Mesenteric fat pad (tissue), 1 donor: ENCODE measurements at places on chromosomes 6 and 20. TPM values are rescaled to one million over a fixed set of nuclear protein-coding genes. Genes with fewer than 3 reads are reported as not detected.
A peak's percentile ranks its signal among the peaks of the same experiment; 100 is the strongest.

- no peak for DNase-seq
These were observed 620 bp downstream of the HIVEP1 start for GRCh38 chr6:12012558-12013306.

GRCh38 chr6:80142586-80142985 lies 36.1 kb downstream of the BCKDHB start:
- no peak for DNase-seq

DNA sequence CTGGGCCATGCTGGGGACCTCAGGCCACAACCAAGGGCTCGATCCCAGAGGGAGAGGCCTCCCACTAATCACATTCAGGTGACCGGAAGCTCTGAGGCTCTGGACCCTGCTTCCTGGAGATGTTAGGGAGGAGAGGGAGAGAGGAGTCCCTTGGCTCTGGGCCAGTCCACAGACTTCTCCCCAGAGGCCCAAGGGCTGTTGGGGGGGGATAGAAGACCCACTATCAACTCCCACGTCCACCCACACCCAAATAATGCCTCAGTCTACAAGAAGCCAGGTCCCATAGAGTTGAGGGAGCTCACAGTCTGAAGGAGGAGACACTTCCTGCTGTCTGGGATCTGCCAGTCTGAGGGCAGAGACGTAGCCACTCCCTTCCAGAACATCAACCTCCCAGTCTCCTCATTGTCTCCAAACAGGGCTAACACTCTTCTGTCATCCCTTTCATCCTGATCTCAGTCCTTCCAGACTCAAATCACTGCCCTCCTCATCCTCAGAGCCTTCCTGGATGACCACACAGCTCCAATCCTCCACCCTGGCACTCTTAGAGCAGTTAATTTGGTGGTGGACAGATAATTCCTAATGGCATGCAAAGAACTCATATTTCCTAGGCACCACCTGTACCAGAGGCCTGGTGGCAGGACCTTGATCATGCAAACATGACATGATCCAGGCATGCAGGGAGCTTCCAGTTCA lies 69.9 kb downstream of the MRPL14 start:
- no peak for DNase-seq

GRCh38 chr20:35972462-35972861 lies 4.1 kb downstream of the CNBD2 start:
- no peak for DNase-seq

DNA sequence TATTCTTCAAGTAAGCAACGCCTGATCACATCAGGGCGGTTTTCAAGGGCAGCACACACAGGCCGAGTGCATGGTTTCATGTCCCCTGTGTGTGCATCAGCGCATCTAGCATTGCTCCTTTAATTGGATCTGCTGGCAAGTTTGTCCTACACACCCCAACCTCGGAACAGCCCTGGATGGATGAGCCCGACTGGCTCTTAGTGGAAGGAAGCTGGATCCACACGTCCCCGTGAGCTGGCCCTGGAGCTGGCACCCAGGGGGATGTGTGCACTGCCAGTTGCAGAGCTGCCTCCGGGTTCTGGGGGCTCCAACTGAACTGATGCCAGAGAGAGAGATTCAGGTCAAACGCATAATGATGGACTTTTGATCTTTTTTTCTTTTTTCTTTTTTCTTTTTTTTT lies 39.2 kb upstream of the QKI start:
- DNase-seq = peak; percentile 76

Gene GSTA2
- not detected for total RNA-seq

DNA sequence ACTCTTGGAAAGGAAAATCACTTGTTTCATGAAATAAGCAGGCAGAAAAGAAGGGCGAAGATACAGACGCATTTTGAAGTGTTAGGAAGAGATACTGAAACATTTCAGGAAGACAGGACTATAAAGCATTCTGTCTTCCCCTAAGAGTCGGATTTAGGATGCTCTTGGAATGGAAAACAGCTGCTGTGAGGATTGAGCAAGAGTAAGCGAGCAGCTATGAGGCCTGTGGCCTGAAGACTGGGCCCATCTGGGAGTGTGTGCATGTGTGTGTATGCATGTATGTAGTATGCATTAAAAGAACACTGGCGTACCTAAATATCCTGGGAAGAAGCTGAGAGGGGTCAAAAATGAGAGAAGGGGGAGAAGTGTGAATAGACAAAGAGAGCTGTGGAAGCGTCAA lies 83.6 kb downstream of the SIM1 start:
- DNase-seq = no peak

Gene PRR18
- total RNA-seq = 1.0 TPM

Gene RIPPLY2
- not detected for total RNA-seq

Gene ERVFRD-1
- total RNA-seq = 0.13 TPM

GRCh38 chr6:107756660-107757355 lies 67.3 kb downstream of the SCML4 start:
- DNase-seq = no peak

GRCh38 chr6:149471801-149472200 lies 13.0 kb downstream of the ZC3H12D start:
- no peak for DNase-seq

- no peak for DNase-seq
These were observed 51.7 kb downstream of the CHMP4B start for GRCh38 chr20:33862709-33863403.

DNA sequence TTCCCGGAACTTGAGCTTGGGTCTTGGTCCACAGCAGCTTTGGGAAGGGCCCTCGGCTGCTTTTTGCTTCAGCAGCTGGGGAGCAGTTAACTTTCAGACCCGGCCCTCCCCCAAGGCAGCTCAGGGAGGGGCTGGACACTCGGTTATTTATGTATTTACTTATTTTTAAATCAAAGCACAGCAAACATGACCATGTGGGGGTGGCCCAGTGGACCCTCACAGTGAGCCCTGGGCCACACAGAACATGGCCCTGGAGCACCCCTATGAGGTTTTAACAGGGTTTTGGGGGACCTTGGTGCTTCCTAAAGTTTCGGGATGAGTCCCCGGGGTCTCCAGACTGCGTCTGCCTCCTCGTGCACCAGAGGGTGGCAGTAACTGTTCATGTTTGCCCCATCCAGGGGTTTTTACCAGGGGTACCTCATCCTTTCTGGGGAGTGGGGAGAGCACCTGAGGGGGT lies 26.6 kb upstream of the NPBWR2 start:
- peak; percentile 78 for DNase-seq

Gene ULBP2
- 0.96 TPM for total RNA-seq

DNA sequence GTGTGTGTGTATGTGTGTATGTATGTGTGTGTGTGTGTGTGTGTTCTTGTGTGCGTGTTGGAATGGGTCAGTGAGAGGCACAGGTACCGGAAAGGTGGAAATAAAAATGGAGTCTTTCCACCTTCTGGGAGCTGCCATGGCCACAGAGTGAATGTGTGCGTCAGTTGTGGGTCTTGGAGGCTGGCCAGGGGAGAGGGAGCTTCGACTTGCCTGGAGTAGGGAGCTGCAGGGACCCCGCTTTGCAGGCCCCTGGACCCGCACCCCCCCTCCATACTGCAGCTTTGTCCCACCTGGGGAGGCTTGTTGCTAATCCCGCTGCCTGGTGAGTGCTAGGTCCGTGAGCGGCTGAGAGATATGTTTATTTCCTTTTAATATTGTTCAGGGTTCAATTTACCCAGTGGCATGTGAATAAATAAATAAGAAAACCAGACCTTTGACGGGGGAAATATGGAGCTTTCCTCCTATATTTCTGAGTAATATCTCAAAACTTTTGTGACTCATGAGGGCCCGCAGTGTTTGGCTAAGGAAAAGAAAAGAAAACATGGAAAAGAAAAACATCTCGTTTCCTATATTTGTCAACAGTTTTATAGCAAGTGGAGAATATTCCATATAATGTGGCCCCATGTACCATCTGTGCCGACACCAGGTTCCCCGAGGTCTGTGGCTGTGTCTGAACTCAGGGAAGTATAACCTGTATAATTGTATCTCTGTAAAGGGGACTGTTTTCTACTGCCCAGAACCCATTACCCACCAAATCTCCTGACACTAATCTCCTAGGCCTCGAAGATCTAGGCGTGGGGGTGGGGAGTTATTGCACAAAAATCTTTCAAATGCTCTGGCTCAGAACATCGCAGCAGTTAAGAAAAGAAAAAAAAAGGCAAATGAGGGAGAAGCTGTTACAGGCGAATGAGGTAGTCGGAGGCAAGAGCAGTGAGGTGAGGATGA lies 24.6 kb upstream of the CCDC167 start:
- no peak for DNase-seq

- no peak for DNase-seq
These were observed 3.1 kb upstream of the TLDC2 start for GRCh38 chr20:36872852-36873251.

DNA sequence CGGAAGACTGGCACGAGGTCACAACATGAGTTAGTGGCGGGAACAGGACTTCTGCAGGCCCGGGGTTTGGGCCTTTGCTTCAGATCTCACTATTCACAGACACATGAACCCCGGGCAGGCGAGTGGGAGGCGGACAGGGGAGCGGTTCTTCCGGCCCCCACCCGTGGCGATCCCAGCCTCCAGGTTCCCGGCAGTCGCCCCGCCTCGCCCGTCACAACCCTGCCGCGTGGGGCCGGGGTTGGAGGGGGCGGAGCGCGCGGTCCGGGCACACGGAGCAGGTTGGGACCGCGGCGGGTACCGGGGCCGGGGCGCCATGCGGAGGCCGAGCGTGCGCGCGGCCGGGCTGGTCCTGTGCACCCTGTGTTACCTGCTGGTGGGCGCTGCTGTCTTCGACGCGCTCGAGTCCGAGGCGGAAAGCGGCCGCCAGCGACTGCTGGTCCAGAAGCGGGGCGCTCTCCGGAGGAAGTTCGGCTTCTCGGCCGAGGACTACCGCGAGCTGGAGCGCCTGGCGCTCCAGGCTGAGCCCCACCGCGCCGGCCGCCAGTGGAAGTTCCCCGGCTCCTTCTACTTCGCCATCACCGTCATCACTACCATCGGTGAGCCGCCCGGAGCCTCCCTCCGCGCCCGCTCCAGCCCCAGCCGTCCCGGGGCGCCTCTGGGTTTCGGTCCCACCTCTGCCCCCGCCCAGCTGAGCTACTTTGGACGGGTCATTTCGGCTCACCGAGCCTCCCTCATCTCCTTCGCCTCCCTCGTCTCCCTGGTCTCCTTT lies at the start of gene KCNK15:
Gene KCNK15 (plus strand): TSS at position 268 of the 769 bp plus-strand sequence. CDS start 46 bp downstream, at position 314.
- DNase-seq = no peak

- no peak for DNase-seq
These were observed 134.6 kb upstream of the SYNDIG1 start for GRCh38 chr20:24334830-24335229.

DNA sequence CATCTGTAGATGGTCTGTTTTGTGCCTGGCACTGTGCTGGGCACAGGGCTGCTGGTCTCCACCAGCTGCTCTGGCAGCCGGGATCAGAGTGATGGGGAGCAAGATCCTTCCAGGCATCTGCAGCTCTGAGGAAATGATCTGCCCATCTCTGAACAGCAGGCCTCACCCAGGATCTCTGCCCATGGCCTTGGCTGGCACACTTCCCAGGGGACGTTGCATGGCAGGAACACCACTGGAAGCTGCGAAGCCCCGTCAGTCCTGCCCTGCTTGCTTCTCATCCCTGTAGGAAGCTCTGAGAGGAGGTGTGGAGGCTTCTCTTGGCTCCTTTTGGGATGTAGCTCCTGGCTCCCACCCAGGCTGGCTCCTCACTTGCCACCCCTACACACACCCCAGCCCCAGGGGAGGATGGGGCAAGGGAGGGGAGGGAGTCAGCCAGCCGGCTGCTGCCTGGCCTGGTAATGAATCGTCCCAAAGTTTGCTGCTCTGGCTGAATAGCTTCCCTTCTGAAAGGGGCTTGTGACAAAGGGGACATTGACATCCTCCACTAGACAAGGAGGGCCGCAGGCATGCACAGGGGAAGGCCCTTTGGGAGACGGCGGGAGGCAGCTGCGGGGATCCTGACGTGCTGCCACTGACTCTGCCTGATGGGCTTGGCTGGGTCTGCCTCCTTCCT lies 108.9 kb downstream of the VEGFA start:
- no peak for DNase-seq

Gene TGM2
- total RNA-seq = 131 TPM
